ENCODE measurements at places on chromosomes 3 and 15.

DNA sequence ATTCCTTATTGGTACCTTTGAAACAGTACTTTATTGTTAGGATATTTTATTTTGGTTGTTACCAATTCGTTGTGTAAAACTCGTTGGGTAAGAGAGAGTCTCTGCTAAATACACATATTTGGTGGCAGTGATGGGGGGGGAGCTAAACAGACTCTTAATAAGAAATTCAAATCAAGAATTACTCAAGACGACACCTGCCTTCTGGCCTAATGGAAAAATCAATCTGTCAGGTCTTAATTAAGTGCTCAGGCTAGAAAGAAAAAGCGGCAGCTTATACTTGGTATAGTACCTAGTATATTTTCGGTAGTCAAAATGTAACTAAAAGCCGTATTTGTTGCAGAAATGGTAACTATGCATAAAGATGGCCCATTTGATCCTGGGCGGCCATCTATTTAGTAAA is 18.2 kb downstream of the FOXP1 start:
- no peak for DNase-seq

DNA sequence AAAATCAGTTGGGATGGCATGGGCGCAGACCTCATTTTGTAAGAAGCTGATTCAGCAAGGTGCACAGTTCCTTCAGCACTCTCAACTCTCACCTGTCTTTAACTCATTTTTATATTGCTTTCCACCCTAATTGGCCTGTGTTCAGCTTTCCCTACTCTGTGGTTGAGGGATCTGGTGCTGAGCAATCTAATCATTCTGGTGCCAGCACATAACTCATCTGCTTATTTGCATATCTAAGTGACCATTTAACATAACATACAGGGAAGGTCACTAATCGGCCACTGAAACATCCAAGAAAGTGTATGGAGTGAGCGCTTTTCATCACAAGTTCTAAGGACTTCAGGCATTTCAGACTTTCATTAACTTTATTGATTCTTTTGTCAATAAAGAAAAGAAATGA is 303.4 kb upstream of the ROPN1 start:
- DNase-seq, result no peak

- DNase-seq, result no peak
These were observed 10.3 kb upstream of the MUSTN1 start for GRCh38 chr3:52845157-52845556.

- no peak for DNase-seq
These were observed 15.1 kb upstream of the ARHGAP31 start for GRCh38 chr3:119279101-119279554.

- DNase-seq, result no peak
These were observed 75.1 kb upstream of the FBN1 start for GRCh38 chr15:48720646-48721045.

- DNase-seq, result no peak
These were observed 9.9 kb downstream of the ALDH1A3 start for GRCh38 chr15:100889385-100890050.

DNA sequence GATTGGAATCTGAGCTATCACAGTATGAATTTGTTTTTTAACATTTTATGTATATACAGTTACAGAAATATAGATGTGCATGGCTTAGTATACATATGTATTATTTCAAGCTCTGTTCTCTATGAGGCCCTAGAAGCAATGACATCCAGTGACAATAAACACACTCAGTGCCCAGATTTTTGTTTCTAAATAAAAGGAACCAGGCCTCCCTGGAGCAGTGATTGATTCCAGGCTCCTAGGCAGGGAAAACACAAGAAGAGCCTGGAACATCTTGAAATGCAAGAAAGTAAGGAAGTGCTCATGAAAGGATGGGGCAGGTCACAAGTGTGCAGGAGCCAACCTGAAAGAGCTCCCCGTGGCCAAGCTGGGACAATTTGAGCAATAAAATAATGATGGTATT is 18.5 kb upstream of the CGNL1 start:
- no peak for DNase-seq

DNA sequence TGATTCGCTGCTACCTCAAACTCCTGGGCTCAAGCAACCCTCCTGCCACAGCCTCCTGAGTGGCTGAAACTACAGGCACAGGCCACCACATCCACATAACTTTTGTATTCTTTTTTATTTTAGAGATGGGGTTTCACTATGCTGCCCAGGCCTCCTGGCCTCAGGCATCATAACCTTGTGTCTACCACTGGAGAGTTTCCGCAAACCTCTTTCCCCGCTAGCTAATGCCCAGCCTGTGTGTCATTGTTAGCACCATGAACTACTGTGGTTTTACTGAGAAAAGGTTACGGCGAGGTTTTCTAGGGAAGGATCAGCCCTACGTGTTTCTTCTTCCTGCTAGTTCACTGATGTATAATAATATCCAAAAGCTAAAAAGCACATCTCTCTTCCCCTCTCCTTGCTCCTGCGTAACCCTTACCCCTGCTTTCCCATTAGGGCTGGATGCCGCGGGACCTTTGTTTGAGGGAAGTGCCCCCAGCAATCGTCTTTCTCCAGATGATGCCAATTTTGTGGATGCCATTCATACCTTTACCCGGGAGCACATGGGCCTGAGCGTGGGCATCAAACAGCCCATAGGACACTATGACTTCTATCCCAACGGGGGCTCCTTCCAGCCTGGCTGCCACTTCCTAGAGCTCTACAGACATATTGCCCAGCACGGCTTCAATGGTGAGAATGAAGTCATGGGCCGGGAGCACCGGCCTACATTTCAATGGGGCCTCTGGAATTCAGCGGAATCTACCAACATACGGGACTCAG is 113.7 kb downstream of the LIPC start:
- peak; percentile 26 for DNase-seq

GRCh38 chr3:135366816-135367215 is 571.8 kb downstream of the EPHB1 start:
- DNase-seq, result no peak

DNA sequence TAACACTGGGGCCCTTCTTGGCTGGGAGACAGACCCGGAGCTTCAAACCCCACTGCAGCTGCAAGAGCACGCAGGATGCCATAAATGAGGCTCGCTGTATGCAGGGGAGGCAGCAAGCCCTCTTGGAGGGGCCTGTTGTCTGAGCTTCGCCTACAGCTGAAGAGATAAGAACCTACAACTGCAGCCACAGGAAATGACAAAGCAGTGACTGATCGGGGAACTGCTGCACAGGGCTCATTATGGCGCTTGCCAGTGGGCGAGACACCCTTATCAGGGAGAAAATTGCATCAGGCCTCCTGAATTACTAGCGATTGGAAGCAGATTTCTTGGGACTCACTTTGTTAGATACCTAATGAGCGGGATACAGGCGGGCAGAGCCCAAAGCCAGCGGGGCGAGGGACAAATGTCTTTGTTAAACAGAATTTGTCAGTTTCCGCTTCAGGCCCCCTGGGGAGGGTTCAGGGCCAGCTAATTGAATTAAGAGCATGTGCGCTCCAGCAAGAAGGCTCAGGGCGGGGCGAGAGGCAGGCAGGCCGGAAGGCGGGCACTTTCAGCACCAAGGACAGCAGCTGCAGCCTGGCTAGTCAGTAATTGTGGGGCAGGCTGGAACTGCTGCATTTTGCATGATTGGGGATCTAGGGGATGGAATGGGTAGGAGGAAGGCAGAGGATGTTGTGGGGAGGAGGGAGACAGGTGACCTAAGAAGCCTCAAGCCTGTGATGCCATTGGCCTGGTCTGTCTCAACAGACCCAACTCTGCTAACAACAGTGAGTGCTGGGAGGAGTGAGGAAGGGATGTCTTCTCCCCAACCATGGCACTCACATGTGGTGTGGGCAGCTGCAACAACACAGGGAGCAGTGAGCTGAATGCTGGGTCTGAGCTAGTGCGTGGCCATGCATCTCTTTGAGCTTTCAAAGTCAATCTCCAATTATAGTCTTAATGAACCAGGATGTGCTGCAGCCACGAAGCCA is 55.3 kb downstream of the CCDC33 start:
- peak; percentile 87 for DNase-seq

DNA sequence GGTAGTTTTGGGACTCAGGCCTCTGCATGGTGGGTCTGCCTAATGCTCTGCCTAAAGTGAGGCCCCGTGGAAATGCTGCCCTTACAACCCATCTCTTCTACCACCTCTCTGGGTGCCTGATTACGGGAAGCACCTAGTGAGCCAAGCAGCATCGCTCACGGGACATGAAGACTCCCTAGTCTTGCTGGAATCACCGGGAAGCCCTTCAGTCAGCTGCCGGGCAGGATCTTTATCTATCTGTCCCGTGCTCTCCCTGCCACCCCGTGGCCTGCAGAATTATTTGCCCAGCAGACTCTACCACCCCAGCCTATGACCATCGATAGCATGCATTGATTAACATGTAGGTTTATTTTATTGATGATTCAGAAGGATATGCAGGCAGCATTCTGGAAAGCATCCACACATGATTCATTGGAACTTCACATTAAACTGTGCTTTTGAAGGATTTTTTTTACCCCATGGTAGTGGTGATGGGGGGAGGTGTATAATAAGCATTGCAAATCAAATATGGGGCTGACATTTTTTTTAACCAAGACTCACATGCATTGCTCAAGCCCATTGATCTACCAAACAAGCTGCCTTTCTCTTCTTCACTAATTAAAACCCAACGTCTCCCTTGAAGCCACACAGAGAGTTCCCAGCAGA is 63.1 kb downstream of the ATP2B2 start:
- no peak for DNase-seq

DNA sequence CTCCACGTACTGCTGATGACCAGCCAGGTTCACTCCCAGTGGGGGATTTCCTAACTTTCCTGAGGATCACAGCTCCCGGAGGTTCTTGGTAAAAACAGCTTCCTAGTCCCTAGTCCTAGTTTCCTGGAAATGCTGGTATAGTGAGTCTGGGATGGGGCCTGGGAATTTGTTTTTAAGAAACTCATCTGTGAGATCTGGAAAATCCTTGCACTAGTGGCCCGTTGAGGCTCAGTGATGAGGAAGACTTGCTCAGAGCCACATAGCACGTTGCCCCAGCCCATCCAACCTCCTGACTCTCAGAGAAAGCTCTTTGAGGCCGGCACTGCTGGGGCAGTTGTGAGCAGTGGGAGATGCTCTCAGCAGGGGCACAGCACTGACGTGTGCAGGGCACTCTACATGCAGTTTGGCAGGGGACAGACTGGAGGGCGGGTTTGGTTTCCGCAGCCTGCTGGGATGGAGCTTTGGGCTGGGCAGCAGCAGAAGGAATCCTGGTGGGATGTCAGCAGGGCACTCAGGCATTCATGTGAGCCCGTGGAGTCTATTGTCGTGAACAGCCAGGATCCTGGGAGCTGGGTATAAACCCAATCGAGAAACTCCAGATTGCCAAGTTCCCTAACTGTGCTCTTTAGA is 31.6 kb downstream of the SAXO2 start:
- DNase-seq, result no peak

- DNase-seq, result no peak
These were observed 466 bp upstream of the HCN4 start for GRCh38 chr15:73369154-73369694.

DNA sequence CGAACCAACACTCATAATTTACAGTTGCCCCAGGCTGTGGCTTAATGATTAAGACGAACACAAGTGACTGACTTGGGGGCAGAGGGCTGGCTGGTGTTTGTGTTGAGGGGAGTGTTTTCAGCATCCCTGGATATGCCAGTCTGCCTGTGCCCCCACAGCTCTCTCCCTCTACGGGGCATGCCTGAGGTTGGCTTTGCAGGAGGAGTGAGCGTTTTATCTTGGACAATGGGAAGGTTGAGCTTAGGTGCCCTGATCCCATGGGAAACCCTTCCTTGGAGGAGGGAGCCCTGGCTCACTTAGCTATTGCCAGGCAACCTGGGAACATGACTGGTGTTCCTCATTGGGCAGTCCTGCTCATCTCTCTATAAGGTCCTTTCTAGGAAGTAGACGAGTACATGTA is 17.6 kb downstream of the FAM107A start:
- no peak for DNase-seq

DNA sequence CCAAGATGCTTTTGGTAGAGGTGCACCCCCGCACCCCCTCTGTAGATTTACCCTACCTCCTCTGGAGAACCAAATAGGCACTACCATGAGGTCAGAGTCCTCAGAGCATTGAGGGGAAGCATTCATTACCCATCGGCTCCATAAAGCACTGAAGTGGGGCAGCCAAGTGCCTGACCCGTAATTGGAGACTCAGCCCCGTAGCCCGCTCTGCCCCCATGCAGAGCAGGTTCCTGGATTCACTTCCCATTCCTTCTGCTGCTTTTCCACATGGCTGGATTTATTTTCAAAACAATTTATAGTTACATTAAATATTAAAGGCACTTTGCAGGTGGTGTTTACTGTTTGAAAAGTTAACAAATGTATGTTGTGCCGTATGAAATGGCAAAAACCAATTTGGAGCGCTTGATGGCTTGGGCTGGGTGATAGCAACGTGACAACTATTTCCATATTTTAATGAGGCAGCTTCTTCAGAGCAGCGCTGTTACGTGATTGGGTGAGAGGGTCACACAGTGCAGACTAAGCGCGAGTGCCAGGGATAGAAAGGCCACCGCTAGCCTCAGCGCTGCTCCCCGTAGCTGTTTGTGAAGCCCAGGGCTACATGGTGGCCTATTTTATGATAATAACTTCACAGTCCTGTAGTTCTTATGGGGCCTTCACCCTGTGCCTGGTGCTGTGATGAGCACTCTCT is 373.8 kb upstream of the PROK2 start:
- DNase-seq, result no peak

DNA sequence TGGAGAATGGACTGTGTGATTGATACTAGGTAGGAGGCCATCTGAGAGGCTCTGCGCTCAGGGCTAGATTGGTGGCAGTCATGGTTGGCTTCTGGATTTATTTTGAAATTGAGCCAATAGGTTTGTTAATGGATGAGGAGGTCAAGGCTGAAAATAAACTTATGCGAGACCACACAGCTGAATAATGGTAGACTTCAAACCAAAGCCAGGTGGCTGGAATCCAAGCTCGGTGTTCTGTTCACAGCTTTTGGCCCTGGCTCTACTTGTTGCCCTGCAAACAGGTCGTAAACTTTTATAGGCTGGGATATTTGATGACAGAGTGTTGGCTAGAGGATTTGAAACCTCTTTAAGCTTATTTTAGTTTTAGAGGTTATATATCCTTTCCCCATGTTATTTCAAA is 160.4 kb downstream of the CHL1 start:
- no peak for DNase-seq

DNA sequence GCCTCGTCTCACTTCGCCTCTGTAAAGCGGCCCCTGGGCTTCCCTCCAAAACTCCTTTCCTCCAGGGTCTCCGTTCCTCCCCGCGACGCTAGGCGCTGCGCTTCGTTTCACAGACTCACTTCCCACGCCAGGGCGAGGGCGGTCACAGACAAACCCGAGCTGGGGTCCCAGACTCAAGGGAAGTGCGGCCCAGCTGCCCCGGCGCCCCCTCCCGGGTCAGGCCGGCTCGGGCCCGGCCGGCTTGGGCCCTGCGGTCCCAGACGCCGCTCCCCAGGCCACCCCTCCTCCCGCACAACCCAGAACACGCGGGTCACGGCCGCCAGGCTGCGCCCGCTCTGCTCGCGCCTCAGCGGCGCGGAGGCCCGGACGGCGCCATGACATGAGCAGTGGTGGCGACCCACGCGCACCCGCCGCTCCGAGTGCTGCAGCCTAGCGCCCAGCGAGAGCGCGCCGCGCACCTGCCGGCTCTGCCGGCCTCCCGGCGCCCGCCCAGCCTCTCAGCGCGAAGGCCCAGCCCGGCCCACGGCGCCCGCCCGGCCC is 547 bp downstream of the NUP210 start:
- DNase-seq, result peak; percentile 52
